ENCODE measurements at places on chromosomes 12 and 14.

DNA sequence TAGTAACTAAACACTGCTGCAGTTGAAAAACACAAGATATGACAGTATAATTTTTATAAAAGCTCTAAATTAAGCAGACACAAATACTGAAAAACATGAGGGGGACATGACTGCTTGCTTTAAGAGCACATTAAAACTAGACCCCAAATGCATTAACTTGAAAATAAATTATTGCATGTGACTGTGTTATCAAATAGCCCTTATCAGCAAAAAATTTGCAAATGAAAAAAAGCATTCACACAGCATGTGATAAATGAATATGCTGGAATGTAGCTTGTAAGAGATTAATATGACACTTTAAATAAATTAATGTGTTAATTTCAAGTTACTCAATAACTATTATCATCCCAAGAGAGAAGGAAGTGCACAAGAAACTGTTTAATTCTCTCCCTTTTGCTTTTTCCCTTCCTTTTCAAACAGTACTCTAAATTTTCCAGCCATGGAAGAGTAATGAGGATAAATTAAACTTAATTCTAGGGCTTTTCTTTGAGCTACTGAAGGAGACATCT is 1422.1 kb upstream of the FLRT2 start:
- no peak for DNase-seq

- DNase-seq = no peak
These were observed 34.4 kb upstream of the EGLN3 start for GRCh38 chr14:33985242-33985641.

DNA sequence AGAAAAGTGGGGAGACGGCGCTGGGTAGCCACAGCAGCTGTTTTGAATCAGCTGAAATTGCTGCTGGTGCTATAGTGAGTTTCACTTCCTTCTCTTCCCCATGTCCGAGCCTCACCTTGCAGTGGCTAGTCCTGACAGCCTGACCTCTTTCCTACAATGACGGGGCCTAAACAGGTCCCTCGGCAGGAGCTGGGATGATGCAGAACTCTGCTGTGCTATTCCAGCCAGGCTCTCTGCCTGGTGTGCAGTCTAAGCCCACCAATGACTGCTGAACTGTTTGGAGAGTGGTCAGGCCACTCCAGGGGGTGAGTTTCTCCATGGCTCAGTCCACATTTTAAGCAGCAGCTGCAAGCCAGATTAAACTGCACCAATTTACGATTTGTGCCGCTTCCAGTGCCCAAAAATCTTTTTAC is 207.3 kb downstream of the TTC7B start:
- no peak for DNase-seq

GRCh38 chr14:92499234-92499633 is 14.3 kb upstream of the RIN3 start:
- DNase-seq = no peak

- no peak for DNase-seq
These were observed 109.3 kb downstream of the NTN4 start for GRCh38 chr12:95681210-95681765.

DNA sequence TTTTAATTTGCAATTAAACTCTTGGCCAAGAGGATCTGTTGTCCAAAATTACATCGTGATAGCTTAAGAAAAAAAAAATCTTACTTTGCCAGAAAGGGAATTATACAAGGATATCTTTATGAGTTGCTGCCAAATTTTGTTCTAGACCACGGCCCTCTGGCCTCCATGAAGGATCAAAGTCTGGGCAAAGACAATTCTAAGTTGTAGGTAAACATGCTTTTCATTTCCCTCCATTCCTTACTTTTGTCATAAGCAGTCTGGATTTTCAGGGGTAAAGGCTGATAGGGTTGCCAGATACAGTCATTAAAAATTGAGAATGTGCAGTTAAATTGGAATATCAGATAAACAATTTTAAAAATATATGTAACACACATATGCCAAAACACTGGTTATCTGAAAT is 135.1 kb downstream of the MON2 start:
- no peak for DNase-seq

GRCh38 chr14:104143521-104144452 is 5.4 kb downstream of the KIF26A start:
- DNase-seq = no peak

DNA sequence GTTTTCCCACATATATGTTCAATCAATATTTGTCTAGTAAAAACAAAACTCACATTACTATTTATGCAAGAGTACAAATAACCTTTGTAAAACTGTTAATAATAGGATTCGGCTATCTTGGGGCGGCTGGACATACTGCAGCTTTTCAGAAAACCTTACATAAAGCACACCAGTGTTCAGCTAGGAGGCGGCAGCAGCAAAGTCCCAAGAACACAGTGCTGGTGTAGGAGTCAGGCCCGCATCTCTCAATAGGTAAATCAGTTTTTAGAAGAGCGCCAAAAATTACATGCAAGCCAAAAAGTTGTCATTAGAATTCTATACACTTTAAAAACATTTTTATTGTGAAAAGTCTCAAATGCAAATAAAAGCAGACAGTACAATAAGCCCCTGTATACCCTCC is 37.5 kb downstream of the CCDC88C start:
- no peak for DNase-seq

DNA sequence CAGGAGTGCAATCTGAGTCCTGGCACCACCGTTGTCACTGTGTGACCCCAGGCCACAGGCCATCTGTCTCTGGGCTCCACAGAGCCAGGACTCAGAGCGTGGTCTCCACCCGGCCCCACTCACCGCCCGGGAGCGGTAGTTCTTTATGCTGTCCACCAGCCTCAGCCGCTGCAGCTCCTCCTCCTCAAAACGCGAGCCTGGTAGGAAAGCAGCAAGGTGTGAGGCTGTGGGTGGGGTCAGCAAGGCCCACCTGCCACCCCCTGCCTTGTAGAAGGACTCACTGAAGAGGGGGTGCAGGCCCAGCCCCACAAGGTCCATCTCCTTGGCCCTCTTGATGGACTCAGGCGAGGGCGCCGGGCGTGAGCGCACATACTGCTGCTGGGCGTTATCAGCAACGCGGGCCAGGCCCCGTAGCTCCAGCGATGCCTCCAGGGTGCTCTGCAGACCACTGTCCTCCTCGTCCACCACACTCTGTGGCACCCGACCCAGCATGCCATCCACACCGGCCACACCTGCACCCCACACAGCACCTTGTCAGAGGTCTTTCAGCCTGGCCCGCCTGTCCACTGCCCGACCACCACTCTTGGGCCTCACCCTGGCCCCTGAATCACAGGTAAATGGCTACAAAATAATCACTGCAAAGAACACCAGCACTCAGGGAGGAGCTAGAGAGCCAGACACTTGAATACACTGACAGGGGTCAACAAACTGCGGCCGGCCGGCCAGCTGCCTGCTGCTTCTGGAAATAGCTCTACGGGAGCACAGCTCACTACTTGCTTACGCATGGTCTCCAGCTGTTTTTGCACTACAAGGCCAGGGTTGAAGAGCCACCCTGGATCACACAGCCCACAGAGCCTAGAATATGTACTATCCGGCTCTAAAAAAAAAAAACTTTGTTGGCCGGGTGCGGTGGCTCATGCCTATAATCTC is 16.3 kb downstream of the CFAP73 start:
- no peak for DNase-seq

GRCh38 chr12:117031843-117032592 is 67.2 kb downstream of the TESC start:
- DNase-seq = no peak

DNA sequence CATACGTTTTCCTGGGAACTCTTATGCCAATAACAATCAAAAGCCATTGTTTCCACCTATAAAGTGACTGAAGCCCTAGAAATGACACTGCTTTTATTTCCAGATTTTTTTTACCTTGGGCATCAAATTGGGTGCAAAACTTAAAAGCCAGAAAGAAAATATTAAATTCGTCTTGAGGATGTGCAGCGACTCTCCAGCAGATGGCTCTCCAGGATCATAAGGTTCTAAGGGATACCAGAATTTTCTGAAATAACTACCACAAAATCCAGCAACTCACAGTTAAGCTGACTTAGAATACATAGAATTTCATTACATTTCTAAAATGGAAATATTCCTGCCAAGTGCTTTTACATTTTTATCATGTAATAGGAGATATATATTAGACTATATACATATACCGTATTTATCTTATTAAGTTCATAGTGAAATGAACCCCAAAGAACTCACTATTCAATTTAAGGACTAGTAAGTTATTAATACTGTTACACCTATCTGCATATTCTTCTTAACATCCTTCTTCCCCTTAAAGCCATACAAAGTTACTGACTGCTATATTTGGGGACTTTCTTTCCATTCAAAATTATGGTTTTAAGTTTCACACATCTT is 44.0 kb downstream of the ARMH4 start:
- no peak for DNase-seq

GRCh38 chr14:100982762-100983161 is 79.2 kb upstream of the RTL1 start:
- DNase-seq = no peak

DNA sequence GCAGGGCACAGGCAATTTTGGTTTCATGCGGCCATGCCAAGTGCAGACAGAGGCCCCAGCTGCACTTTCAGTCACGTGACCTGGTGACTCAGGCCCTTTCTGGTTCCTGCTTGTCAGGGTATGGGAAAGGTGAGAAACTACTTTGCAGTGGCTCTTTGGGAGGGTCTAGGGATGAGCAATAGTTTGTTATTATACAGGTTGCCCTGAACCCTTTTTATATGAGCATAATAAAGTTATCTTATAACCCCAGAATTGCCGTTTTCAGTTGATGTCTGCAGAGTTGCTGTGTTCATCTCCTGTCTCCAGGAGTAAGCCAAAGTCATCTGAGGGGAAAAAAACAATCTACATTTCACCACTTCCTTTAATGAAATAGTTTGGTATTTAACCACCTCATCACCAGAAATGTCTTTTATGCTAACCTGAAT is 30.9 kb upstream of the EMP1 start:
- peak; percentile 14 for DNase-seq

- no peak for DNase-seq
These were observed 19.2 kb downstream of the PPTC7 start for GRCh38 chr12:110563702-110564470.

DNA sequence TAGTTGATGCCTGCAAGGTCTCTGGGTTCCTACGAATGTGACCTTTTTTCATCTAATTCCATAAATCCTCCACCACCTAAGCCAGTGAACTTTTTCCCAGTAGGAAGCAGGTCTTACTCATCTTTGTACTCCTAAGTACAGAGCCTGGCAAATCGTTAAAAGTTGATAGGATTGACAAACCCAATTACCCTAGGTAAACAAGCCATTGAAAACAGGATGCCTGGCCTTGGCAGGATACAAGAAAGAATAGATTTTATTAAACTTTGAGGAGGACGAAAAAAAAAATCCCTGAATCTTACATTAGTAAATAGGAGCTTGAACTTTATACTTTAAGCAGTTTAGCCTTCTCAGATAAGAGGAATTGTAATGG is 5.6 kb downstream of the TBPL2 start:
- no peak for DNase-seq

GRCh38 chr12:128418944-128419343 is 152.0 kb downstream of the TMEM132C start:
- no peak for DNase-seq

DNA sequence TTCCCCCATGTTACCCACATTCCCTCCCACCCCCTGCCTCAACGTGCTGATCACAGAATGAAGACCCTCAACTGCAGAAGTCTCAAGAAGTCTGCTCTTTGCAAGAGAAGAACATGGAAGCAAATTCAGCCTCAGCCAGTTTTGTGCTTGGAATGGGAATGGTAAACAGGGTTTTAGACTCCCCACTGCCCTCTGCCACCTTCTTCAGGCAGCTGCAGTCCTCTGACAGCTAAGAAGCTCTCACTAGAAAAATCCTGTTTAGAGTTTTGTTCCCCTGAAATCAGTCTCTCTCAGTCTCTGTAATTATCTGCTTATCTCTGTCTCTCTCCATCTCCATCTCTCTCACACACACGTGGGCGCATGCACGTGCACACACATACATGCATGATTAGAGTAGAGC is 85.4 kb downstream of the CRACR2A start:
- DNase-seq = no peak

- no peak for DNase-seq
These were observed 148.7 kb upstream of the CLEC14A start for GRCh38 chr14:38404616-38405015.

DNA sequence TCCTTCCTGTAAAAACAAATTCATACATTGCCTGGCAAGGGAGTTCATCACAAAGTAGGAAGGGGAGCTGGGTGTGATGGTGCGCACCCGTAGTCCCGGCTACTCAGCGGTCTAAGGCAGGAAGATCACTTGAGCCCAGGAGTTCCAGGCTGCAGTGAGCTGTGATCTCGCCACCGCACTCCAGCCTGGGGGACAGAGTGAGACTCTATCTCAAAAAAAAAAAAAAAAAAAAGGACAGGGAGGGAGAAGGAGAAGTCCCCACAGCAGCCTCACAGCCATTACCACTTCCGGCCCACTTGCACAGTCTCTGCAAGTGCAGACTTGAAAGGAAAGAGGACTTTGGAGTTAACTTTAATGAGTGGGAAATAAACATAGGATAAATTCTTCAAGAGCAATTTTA is 121.0 kb downstream of the FBXL14 start:
- DNase-seq = no peak

DNA sequence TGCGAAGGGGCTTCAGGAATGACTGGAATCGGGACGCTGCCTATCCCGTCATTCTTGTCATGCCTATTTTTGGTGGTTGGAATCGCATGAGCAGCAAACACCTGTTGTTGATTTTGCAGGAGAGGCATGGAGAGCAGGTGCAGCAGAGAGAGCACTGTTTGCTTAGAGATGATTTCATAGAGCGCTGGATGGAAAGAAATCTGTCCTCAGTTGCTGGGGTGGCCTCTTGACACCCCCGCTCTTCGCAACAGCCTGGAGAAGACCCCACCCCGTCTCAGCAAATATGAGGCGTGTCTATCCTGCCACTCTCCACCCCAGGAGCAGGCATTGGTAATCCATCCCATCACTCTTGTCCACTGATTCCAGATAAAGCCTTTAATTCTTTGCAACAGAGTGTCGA is 19.3 kb upstream of the NCOR2 start:
- DNase-seq = no peak

GRCh38 chr14:42228611-42229010 is 621.9 kb downstream of the LRFN5 start:
- DNase-seq = no peak

DNA sequence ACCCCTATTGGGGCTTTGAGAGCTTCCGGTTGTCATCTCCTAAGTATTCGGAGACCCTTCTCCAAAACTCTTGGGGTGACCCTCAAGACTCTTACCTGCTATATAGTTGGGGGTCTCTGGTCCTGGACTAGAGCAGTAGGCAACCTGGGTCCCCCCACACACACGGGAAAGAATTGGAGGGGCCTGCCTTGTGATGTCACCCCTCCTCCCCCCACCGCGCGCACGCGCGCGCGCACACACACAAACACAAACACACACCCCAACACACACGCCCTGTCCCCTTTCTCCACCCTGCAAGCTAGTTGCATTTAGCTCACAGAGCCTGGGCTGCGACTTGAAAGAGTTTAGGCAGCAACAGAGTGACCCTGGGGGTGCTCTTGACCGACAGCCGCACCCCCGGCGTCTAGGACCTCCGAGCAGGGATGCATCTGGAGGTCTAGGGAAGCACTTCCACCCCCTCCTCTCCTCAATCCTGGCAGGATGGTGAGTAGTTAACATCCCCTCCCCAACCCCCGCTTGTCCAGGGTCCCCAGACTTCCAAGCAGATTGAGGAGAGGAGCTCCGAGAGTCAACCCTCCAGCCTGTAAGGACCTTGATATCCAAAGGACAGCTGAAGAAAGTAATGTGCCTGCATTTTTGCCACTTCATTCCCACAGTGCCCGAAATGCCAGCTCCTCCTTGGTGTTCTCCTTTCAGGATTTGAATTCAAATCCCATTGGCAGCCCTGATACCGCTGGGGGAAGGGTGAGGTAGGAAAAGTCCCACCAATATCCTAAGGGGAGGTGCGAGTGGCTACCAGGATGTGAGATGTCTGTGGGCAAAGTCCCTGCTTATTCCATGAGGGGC is 1.4 kb upstream of the DNAJC14 start:
- peak; percentile 13 for DNase-seq

- no peak for DNase-seq
These were observed 269.0 kb upstream of the RPL10L start for GRCh38 chr14:46920542-46920941.

Measured in stimulated activated CD8-positive, alpha-beta memory T cell treated with anti-CD3 and anti-CD28 coated beads, Interleukin-4, amount 100 ng/mL, for 1 hour (primary cell).